ENCODE measurements at places on chromosomes 6 and 20. TPM values are rescaled to one million over a fixed set of nuclear protein-coding genes. Genes with fewer than 3 reads are reported as not detected.

Gene UNC5CL
- 0.60 TPM for total RNA-seq

Gene NKX2-2
- not detected for total RNA-seq

Gene TSPO2
- not detected for total RNA-seq

Gene ALDH8A1
- total RNA-seq: not detected

Gene OR12D3
- total RNA-seq: not detected

Gene CCN5
- total RNA-seq: 13.6 TPM

Gene GRIK2
- total RNA-seq: 2.7 TPM

Gene RHAG
- 0.76 TPM for total RNA-seq

Gene WFDC5
- not detected for total RNA-seq

Gene GGT7
- 19.1 TPM for total RNA-seq

Gene MPIG6B
- total RNA-seq: 0.70 TPM

Gene TENT5A
- 60.9 TPM for total RNA-seq

Gene SSTR4
- not detected for total RNA-seq

Gene TRIM31
- total RNA-seq: not detected
